PC-3 (cell line): ENCODE measurements at places on chromosomes 2 and 18. TPM values are rescaled to one million over a fixed set of nuclear protein-coding genes. Genes with fewer than 3 reads are reported as not detected.

Gene TMEM18
- 25.5 and 30.8 TPM in 2 replicates for total RNA-seq

Gene MC4R
- not detected in 2 replicates for total RNA-seq

Gene CCDC150
- 13.1 and 15.6 TPM in 2 replicates for total RNA-seq

Gene GULP1
- total RNA-seq = 23.1 and 25.5 TPM in 2 replicates

Gene SERPINB12
- not detected in 2 replicates for total RNA-seq

Gene CFC1
- total RNA-seq = not detected in 2 replicates
